ENCODE measurements at places on chromosomes 7 and 10. TPM values are rescaled to one million over a fixed set of nuclear protein-coding genes. Genes with fewer than 3 reads are reported as not detected.

MEIG1 gene
- 0.46 TPM for total RNA-seq

ACTL6B gene
- total RNA-seq = not detected

LRRC61 gene
- 0.36 TPM for total RNA-seq

MKI67 gene
- 7.4 TPM for total RNA-seq

TRPV5 gene
- total RNA-seq = not detected

AKR1D1 gene
- 0.07 TPM for total RNA-seq

Data from smooth muscle cell of the pulmonary artery (primary cell).